Stimulated activated CD4-positive, alpha-beta T cell treated with anti-CD3 and anti-CD28 coated beads, Interleukin-1b, Interleukin-23, amount 100 ng/mL, for 1 hour (primary cell): ENCODE measurements at places on chromosomes 16 and 17.

- DNase-seq, result no peak
Observed at GRCh38 chr16:76195648-76196047, 81.6 kb upstream of the CNTNAP4 start.

GRCh38 chr16:50816901-50817555 is 75.1 kb downstream of the CYLD start:
- DNase-seq, result no peak

- no peak for DNase-seq
Observed at GRCh38 chr17:56475116-56475515, 118.4 kb upstream of the NOG start.

- DNase-seq, result no peak
Observed at GRCh38 chr16:55349867-55350266, 25.9 kb downstream of the IRX6 start.

GRCh38 chr17:69761767-69762321 is 313.2 kb upstream of the KCNJ16 start:
- DNase-seq, result no peak

DNA sequence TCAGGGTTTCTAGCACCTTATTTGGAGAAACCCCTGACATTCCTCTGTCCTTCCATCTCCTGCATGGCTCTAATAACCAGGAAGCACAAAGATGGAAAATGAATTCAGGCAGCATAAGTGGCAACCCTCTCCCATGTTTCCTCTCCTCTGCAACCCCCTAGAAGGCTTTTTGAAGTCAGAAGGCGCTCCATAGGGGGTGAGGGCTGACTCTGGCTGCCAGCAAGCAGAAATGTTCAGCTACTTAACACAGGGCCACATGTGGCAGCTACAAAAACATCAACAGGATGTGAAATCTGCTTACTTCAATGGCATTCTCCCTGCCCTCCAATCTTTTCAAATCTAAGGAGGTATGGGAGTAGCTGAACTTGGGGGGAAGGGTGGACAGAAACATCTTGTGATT is 55.2 kb upstream of the IRX5 start:
- DNase-seq, result no peak

DNA sequence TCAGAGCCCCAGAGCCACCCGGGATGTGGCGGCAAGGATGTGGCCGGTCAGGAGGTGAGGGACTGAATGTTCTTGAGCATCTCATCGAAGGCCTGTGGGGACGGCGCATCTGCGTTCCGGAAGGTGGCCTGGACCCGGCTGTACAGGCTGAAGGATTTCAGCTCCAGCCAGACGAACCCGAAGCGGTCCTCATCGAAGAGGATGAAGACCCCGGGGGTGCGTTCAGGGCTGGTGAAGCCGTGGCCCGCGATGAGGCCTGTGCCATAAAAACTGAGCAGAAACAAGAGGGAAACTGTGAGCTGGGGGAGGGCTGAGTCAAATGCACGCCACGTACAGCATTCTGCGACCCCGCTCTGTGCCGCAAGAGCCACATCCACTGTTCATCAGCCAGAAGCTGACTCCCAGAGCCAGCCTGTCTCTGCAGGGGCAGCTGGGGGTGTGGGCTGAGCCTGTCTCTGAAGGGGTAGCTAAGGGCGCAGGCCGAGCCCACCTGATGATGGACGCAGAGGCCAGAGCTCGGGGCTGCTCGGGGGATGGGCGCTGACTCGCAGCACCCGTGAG is 14.1 kb upstream of the C16orf95 start:
- DNase-seq, result no peak

DNA sequence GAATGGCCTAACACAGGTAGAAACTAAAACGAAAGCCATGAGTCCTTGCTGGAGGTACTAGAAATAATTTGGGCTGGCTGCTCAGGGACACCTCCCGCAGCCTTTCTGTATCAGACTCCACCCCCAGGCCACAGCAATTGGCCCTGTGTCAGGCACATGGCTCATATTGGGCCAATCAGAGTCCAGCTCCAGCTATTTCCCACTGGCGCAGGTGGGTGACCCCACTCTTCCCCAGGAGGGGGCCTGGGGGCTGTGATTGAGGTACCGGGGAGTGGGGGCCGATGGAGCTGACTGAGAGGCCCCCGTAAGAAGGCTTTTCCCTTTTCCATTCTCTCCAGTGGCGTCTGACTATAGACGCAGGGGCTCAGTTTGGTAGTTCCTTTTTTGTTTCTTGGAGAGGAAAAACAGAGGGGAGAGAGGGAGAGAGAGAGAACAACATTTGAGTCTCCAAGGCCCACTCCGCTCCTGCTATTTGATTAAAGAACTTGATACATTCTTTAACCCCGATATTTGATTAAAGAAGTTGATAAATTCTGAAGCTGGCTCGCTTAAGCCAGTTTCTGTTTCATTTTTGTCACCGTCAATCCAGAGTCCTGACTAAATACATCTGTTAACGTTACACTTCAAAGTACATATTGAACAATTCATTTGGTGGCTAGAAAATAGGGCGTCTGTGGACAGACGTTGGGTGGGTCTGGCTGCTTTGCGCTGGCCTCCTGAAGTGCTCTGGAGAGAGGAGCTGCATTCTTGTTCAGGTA is 26.3 kb downstream of the FOXL1 start:
- DNase-seq, result peak; percentile 16

GRCh38 chr17:58487589-58488427 is at the start of gene HSF5:
TSS of gene HSF5 (minus strand) at chr17:58488408. CDS start at chr17:58488274, 134 bp downstream.
- DNase-seq, result peak; percentile 49

DNA sequence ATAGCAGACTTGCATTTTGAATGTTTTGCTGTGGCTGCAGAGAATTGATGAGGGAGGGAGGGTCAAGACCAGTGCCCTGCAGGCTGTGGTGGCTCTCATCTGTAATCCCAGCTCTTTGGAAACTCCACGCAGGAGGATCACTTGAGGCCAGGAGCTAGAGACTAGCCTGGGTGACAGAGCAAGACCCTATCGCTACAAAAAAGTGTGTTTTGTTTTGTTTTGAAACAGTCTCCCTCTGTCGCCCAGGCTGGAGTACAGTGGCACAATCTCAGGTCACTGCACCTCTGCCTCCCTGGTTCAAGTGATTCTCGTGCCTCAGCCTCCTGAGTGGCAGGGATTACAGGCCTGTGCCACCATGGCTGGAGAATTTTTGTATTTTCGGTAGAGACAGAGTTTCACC is 1.9 kb upstream of the UBE2G1 start:
- DNase-seq, result no peak

DNA sequence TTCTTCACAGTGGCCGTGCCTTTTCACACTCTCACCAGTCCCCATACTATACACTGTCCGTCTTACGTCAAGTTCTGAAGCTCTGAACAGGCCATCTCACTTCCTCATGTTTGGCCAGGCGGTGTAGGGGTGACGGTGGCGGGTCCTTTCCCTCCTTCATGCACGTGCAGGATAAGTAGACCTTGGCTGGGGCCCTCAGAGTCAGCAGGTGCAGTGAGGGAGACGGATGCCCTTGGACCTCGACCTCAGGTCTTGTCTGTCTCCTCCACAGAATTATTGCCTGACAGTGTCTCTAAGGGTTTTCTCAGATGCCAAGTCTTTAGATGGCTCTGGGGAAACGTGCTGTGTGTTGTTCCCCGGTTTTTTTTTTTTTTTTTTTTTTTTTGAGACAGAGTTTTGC is 37.6 kb downstream of the RAB11FIP3 start:
- DNase-seq, result no peak

DNA sequence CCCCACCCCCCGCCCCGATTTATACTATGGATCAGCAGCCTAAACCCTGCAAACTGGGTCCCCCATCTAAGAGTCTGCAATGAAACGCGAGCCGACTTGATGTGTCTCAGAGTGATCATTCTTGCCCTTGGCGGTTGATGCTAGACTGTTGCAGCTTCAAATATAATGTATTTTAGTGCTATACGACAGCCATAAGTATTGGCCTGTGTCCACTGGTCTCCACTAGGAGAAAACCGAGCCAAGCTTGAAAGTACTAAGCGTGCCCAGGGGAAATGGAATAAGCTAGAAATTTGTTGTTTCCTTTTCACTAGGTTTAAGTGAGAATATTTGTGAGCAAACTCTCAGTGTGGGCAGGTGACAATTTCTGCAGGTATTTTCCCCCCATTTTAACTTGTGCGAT is 711.2 kb downstream of the MAF start:
- no peak for DNase-seq

DNA sequence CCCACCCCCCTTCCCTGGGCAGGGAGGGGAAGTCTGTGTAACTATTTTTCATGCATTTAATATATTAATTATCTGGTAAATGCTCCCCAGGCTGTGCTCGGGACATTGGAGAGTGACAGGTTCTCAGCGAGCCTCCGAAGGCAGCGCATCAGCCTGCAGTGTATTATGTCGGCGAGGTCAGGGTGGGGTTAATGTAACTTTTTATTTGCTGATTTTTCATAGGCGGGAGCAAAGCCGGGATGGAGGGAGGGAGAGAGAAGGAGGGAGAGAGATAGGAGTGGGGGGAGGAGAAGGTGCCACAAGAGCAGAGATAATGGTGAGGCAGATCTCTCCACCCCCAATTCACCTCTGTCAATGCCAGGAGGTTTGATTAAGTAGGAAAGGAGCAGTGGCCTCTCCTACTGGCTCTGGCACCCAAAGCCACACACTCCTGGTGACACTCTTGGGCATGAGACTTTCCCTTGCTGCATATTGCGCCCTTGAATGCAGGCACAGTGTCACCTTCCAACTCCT is 104.0 kb downstream of the MRM1 start:
- no peak for DNase-seq

DNA sequence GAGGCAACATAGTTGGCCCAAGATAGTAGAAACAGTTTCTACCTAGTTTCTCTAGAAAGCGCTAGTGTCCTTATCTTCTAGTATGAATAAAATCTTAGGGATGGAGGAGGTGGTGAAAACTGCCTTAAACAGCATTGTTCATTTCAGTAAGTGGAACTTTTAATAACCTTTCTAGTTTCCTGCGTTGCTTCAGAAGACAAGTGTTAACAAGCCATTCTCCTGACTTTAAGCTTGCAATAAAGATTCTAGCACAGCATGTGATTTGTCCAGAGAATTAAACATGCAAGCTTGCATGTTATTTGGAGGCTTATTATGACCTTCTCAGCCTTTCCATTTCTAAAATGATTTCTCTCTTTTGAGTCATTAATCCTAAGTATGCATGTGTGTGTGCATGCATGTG is 72.3 kb downstream of the TANGO6 start:
- no peak for DNase-seq

GRCh38 chr17:55340686-55341085 is 75.9 kb downstream of the HLF start:
- no peak for DNase-seq
